ENCODE measurements at places on chromosomes 4 and X.

DNA sequence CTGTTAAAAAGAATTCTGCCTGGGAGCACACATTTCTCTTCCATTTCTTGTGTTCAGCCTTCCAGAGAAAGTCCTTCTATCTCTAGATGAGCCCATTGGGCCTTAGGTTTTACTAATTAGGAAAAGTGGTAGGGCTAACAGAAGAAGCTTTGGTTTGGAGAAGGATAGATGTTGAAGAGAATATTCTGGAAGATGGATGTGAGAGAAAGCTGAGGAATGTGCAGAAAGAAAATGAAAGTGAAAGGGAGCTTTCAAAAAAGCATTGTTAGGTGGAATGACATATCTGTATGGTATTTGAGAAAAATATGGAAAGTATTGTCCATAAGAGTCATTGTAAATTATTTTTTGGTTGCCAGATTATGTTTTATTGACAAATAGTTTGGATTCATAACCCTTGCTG is 474.8 kb upstream of the SLIT2 start:
- H3K4me3 ChIP-seq: no peak overlapping the region
- H3K4me1 ChIP-seq: no peaks in the 10 kb centered on the region
- no peak for DNase-seq
- no peaks in the 10 kb centered on the region for H3K36me3 ChIP-seq

GRCh38 chr4:99815597-99816011 is 1.0 kb upstream of the DAPP1 start:
- H3K4me3 ChIP-seq: no peak overlapping the region
- peak overlapping the region; percentile 8 for H3K27ac ChIP-seq
- H3K27me3 ChIP-seq: no peaks in the 10 kb centered on the region

DNA sequence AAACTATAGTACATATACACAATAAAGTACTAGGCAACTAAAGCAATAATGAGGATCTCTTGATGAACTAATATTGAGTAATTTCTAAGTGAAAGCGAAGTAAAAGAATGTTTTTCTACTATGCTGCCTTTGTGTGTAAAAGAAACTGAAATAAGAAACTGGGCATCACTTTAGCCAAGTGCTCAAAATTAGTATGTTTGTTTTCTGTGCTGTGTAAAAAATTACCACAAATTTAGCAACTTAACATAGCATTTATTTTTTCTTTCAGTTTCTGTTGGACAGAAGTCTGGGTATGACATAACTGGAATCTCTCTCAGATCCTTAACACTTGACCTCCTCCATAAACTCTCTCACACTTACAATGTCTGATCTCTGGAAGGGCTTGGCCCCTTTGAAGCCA is 687.1 kb upstream of the MAGEB2 start:
- H3K4me1 ChIP-seq: no peaks in the 10 kb centered on the region
- H3K27ac ChIP-seq: no peak overlapping the region
- no peaks in the 10 kb centered on the region for H3K27me3 ChIP-seq
- H3K36me3 ChIP-seq: no peaks in the 10 kb centered on the region
- no peak for DNase-seq
- H3K4me3 ChIP-seq: no peak overlapping the region

DNA sequence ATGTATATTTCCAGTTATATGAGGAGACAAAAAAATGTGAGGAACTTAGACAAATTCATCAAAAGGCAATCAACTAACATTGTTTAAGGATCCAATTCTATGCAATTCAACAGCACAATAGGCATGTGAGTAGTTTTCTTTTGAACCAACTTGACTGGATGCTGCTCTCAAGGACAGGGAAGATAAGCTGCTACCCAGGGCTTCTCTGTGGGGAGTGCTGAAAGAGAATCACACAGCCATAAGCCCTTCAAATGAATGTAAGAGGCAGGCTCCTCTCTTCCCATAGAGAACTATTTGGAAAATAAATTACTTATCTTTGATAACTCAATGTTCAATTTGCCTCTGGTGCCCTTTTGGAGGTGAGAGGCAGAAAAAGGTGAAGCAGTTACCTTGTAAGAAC is 1413.6 kb downstream of the PCDH7 start:
- no peak for DNase-seq
- no peak overlapping the region for H3K27ac ChIP-seq
- no peaks in the 10 kb centered on the region for H3K27me3 ChIP-seq

- no peaks in the 10 kb centered on the region for H3K36me3 ChIP-seq
- no peak for DNase-seq
- no peaks in the 10 kb centered on the region for H3K27me3 ChIP-seq
- H3K27ac ChIP-seq: no peak overlapping the region
Measured at GRCh38 chrX:72465889-72466288, 106.8 kb downstream of the HDAC8 start.

DNA sequence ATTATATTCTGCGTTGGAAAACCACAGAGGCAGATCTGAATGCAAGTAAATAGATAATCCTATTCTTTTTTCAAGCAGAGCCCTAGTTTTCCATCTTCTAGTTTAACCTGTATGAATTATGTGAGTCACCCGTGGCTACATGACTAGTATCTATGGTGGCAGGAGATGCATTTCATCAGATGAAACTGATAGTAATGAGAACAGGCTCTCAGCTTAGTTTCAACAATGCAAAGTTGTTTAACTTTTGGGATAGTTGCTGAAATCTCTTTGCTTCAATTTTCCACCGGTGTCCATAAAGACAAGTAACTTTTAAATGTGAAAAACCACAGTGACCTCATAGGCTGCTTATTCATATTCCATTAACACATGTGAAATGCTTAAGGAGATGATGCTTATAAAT is 1317.4 kb upstream of the TENM3 start:
- no peaks in the 10 kb centered on the region for H3K27me3 ChIP-seq
- no peak for DNase-seq
- no peaks in the 10 kb centered on the region for H3K4me1 ChIP-seq
- no peaks in the 10 kb centered on the region for H3K36me3 ChIP-seq
- H3K4me3 ChIP-seq: no peak overlapping the region
- no peak overlapping the region for H3K27ac ChIP-seq

DNA sequence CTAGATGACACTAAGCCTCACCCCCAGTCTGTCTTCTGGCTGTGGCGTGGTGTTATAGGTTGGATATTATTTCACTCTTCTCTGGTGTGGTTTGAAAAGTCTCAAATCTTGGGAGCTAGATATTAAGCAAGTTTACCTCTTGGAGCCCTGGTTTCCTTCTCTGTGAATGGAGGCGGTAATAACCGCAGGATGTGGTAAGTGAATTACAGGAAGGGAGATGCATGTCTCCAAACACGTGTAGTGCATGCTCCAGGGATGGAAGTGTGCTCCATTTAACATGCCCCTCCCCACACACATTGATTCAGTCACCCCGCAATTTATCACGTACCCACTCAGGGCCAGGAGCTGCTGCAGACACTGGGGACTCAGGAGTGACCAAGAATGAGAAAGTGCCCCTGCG is 4.9 kb downstream of the ZNF275 start:
- DNase-seq: no peak
- no peak overlapping the region for H3K4me3 ChIP-seq
- peaks cover 22% of the 10 kb centered on the region for H3K4me1 ChIP-seq
- H3K36me3 ChIP-seq: peaks cover 2% of the 10 kb centered on the region

DNA sequence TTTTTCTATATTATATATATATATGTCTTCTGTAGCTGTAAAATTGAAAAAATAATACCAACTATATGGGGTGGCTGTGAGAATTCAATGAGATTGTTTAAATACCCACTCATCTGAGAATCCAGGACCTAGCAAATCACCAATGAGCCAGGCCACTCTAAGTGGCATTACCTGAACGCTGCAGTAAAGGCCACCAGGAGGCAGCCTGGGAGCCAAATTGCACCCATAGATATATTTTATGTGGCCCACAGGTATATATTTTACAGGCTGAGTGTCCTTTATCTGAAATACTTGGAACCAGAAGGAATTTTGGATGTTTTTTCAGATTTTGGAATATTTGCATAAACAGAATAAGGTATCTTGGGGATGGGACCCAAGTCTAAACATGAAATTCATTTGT is 58.2 kb upstream of the C4orf50 start:
- H3K27me3 ChIP-seq: no peaks in the 10 kb centered on the region
- H3K36me3 ChIP-seq: no peaks in the 10 kb centered on the region
- no peaks in the 10 kb centered on the region for H3K4me1 ChIP-seq
- no peak overlapping the region for H3K4me3 ChIP-seq
- no peak overlapping the region for H3K27ac ChIP-seq
- no peak for DNase-seq

DNA sequence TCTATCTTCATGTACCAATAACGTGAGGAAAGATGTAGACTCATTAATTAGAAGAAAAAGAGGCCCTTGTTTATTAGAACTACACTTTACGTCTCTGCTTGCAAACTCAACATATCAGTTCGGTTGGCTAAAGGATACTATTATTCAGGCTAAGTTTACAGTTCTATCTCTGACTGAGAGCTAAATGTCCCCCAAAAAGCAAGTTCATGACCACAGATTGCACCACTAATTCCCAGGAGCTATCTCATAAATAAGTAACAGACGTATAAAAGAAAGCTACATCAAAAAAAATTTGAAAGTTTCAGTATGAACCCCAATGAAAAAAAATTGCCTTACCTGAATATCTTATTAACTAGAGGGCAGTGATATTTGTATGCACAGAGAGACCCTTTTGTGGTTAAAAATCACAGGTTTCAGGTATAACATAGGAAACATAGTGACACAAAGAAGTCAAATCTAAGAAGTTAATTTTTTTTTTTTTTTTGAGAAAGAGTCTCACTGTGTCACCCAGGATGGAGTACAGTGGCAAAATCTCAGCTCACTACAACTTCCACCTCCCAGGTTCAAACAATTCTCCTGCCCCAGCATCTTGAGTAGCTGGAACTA is 128.9 kb downstream of the MAB21L2 start:
- DNase-seq: no peak
- H3K36me3 ChIP-seq: no peaks in the 10 kb centered on the region
- H3K27me3 ChIP-seq: no peaks in the 10 kb centered on the region
- H3K4me1 ChIP-seq: no peaks in the 10 kb centered on the region
- H3K4me3 ChIP-seq: no peak overlapping the region

DNA sequence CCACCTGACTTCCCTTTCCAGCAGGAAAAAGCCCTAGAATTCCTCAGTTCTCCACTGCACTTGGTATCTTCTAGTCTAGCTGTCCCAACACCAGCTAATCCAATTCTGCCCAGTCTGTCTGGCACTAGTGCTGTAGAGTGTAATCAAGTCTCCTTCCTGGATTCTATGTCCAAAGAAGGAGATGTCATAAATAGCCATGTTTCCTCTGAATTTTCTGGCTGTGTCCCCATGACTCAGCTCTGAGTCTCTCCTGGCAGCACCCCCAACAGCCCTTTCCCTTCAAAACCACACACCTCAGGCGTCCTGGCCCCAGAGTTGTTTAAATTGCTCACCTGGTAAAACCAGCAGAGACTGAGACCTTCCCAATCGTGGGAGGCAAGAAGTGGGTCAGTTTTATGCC is 197.2 kb downstream of the GRXCR1 start:
- H3K4me3 ChIP-seq: no peak overlapping the region
- no peaks in the 10 kb centered on the region for H3K27me3 ChIP-seq
- no peaks in the 10 kb centered on the region for H3K4me1 ChIP-seq
- no peak for DNase-seq

DNA sequence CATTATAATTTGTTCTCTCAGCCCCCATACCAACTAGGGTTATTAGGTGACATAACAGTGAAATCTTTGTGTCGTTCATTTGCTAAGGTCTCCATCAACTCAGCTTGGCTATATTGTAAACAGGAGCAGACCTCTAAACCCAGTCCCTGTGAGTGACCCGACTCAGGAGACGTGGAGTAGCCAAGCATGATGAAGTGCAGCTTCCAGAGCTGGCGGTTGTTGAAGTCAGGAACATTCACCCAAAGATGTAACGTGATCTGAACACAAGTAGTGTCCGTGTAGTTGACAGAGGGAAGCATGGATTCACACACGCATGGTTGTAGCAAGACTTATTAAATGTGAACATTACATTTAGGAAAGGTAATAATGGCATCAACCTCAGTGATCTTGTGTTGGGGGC is 102.3 kb downstream of the FAM193A start:
- H3K4me3 ChIP-seq: no peak overlapping the region
- H3K4me1 ChIP-seq: no peaks in the 10 kb centered on the region
- no peak overlapping the region for H3K27ac ChIP-seq
- H3K27me3 ChIP-seq: no peaks in the 10 kb centered on the region
- peaks cover 54% of the 10 kb centered on the region for H3K36me3 ChIP-seq

- H3K36me3 ChIP-seq: no peaks in the 10 kb centered on the region
- no peaks in the 10 kb centered on the region for H3K4me1 ChIP-seq
- no peak overlapping the region for H3K4me3 ChIP-seq
- H3K27ac ChIP-seq: no peak overlapping the region
- H3K27me3 ChIP-seq: no peaks in the 10 kb centered on the region
Measured at GRCh38 chr4:15366721-15367120, 61.1 kb upstream of the C1QTNF7 start.

DNA sequence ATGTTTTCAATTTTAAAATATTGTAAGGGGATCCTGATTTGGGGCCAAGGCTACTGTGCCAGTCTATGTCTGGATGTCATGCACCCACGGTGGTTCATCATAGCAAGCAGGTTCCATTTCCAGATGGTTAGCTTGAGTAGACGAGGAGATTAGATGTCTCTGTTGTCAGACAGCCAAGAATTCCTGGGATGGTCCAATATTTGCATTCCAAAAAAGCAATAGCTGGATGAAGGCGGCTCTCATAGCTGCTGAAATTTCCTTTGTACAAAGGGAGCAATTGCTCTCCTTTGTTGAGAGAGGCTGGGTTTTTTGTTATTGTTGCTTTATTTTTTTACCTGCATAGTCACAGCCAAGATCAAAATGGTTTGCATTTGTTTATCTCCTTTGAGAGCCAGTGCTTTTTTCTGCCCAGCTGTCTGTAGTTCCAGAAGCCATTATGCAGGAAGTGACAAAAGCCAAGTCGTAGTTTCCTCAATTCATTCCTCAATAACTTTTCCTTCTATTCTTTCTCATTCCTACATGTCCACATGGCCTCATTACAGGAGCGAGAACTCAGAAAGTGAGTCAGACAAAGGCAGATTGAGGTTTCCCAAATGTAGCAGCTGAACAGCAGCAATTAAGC is 107.9 kb downstream of the MMRN1 start:
- no peaks in the 10 kb centered on the region for H3K4me1 ChIP-seq
- no peak overlapping the region for H3K4me3 ChIP-seq
- H3K27me3 ChIP-seq: no peaks in the 10 kb centered on the region
- DNase-seq: no peak
- H3K27ac ChIP-seq: no peak overlapping the region

DNA sequence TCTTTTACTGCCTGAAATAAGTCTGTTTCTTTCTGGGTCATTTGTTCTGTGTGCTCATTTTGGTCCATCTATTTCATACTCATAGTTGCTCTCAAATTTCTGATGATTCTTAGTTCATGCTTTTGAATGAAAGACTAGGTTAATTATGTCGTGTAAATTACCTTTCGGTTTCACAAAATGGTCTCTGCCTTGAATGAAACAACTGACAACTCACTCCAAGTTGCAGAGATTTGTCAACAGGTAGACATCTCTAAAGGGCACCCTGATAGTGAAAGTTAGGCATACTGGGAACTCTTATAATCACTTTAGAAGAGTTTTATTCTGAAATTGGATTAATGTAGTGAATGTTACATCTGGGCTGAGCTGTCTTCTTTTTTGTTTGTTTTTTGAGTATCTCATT is 726.9 kb downstream of the PDHA2 start:
- no peaks in the 10 kb centered on the region for H3K27me3 ChIP-seq
- no peaks in the 10 kb centered on the region for H3K36me3 ChIP-seq
- no peak for DNase-seq
- H3K4me3 ChIP-seq: no peak overlapping the region
- H3K4me1 ChIP-seq: no peaks in the 10 kb centered on the region
- H3K27ac ChIP-seq: no peak overlapping the region

Data from thymus (tissue), 14 donors.